ENCODE measurements at places on chromosomes 13 and 19.

GRCh38 chr19:40315812-40316470 is 30.8 kb upstream of the AKT2 start:
- H3K4me3 ChIP-seq: no peak overlapping the region
- peaks cover 23% of the 10 kb centered on the region for H3K36me3 ChIP-seq
- H3K4me1 ChIP-seq: no peaks in the 10 kb centered on the region
- no peak for DNase-seq

- no peaks in the 10 kb centered on the region for H3K36me3 ChIP-seq
- H3K4me3 ChIP-seq: no peak overlapping the region
- no peak overlapping the region for H3K27ac ChIP-seq
- H3K27me3 ChIP-seq: no peaks in the 10 kb centered on the region
Measured at GRCh38 chr19:22607653-22608430, 26.3 kb upstream of the ZNF492 start.

DNA sequence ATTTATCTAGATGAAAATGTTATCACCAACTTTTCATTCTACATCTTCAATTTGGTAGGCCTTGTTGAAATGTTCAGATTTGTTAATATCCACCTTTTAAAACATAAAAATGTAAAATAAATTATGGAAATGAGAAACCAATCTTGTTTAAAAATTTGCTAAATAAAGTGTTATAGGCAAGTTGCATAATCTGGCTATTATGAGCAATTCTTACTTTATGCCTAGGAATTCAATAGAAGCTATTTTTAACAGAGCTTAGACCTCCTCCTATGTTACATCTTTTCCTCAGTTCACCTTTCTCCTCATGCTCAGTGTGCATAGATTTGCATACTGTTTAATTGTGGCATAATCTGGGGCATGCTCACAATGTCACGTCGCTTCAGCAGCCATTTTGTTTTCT is 87.9 kb upstream of the POSTN start:
- H3K36me3 ChIP-seq: no peaks in the 10 kb centered on the region
- no peaks in the 10 kb centered on the region for H3K27me3 ChIP-seq
- DNase-seq: no peak
- no peak overlapping the region for H3K4me3 ChIP-seq

DNA sequence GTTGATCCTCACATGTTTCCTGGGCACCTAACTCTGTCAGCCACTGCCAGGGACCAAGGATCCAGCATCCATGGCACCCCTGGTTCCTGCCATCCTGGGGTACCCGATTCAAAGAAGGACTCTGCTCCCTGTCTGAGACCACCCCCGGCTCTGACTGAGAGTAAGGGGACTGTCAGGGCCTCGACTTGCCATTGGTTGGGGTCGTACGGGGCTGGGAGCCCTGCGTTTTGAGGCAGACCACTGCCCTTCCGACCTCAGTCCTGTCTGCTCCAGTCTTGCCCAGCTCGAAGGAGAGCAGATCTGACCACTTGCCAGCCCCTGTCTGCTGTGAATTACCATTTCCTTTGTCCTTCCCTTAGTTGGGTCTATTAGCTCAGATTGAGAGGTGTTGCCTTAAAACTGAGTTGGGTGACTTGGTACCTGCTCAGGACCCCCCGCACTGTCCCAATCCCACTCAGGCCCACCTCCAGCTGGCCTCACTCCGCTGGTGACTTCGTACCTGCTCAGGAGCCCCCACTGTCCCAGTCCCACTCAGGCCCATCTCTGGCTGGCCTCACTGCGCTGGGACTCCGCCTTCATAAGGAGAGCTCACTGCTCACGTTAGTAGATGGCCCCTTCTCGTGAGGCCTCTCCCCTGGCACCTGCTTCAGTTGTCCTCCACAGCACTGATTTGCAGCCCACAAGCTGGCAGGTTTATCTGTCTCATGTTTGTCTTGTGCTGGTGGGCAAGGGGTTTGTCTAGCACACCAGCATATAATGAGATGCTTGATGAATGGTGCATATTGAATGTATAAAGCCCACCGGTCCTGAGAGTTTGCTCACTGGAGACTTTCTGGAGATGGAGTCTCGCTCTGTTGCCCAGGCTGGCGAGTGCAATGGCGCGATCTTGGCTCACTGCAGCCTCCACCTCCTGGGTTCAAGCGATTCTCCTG is 3.9 kb downstream of the RPL28 start:
- H3K27ac ChIP-seq: no peak overlapping the region
- no peak for DNase-seq
- peaks cover 12% of the 10 kb centered on the region for H3K36me3 ChIP-seq
- no peak overlapping the region for H3K4me3 ChIP-seq

DNA sequence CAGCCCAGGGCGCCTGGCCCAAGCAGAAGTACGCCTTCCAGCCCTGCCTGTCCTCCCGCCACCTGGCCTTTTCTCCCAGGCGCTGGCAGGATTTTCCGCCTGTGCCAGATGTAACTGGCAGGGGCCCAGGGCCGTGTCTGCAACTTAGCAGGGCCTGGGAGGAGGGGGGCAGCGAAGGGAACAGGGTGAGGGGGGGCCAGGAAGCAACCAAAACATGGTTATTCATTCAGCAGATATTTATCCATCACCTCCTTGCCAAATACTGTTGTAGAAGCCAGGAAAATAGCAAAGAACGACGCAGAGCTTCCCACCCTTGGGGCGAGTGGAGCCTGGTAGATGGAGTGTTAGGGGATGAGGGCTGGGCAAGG is 5.6 kb downstream of the TLE6 start:
- H3K36me3 ChIP-seq: no peaks in the 10 kb centered on the region
- peak; percentile 79 for DNase-seq
- H3K27me3 ChIP-seq: no peaks in the 10 kb centered on the region
- no peak overlapping the region for H3K4me3 ChIP-seq
- H3K4me1 ChIP-seq: peaks cover 46% of the 10 kb centered on the region
- H3K27ac ChIP-seq: peak overlapping the region; percentile 89

- no peak overlapping the region for H3K27ac ChIP-seq
- no peak for DNase-seq
- H3K27me3 ChIP-seq: no peaks in the 10 kb centered on the region
- no peaks in the 10 kb centered on the region for H3K36me3 ChIP-seq
- no peaks in the 10 kb centered on the region for H3K4me1 ChIP-seq
Measured at GRCh38 chr13:45711951-45712350, 9.8 kb downstream of the CBY2 start.

DNA sequence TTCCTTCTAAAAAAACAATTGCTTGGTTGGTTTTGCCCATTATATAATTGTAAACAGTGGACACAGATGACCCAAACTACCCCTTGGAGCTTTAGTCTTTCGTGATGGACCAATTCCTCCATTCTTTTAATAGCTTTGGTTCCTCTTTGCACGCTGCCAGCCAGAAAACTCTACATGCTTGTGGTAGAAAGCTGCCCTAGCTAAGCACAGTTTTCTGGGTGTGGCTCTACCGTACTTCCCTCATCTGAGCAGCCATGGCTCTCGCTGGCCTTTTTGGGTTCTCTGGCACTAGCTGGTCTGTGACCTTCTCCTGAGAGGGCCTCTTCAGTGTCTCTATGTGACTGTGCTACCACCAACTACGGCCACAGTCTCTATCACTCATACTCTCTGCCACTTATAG is 29.9 kb upstream of the CEBPA start:
- peak overlapping the region; percentile 51 for H3K27ac ChIP-seq
- H3K4me1 ChIP-seq: no peaks in the 10 kb centered on the region
- H3K4me3 ChIP-seq: no peak overlapping the region
- no peak for DNase-seq

DNA sequence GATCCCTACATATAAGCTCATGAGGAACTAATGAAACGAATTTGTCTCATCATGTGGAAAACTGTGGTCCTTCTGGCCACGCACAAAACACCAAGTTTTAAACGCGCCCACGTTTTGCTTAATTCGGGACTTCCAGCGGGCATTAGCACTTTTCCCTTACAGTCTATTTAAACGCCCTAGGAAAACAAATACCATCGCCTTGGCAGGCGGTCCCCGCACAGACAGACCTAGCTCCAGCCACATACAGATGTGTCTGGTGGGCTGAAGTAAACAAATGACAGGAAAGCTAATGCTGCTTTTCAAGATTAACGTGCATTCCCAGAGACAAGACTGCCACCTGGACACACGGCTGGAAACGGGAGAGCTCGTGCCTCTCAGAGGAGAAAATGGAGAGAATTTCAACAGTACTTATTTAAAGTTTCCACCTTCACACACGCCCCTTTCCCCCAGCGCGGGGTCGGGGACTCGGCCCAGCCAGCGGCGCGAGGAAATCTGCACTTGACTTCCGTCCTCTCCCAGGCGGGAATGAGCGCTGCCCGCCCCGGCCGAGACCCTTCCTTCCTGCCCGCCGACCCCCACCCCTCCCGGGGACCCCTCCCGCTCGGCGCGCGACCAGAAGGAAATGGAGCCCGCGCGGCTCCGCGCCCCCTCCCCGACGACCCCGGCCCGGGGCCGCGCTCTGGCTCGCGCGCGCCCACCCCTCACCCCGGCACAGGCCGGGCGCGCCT is 931 bp downstream of the USP12 start:
- peak; percentile 92 for DNase-seq
- peak overlapping the region; percentile 99 for H3K27ac ChIP-seq
- H3K4me3 ChIP-seq: peak overlapping the region; percentile 22
- no peaks in the 10 kb centered on the region for H3K36me3 ChIP-seq

GRCh38 chr19:51123802-51124201 is 904 bp upstream of the SIGLEC9 start:
- H3K4me1 ChIP-seq: peaks cover 20% of the 10 kb centered on the region
- peak overlapping the region; percentile 91 for H3K27ac ChIP-seq
- H3K4me3 ChIP-seq: no peak overlapping the region
- no peak for DNase-seq
- H3K27me3 ChIP-seq: no peaks in the 10 kb centered on the region

DNA sequence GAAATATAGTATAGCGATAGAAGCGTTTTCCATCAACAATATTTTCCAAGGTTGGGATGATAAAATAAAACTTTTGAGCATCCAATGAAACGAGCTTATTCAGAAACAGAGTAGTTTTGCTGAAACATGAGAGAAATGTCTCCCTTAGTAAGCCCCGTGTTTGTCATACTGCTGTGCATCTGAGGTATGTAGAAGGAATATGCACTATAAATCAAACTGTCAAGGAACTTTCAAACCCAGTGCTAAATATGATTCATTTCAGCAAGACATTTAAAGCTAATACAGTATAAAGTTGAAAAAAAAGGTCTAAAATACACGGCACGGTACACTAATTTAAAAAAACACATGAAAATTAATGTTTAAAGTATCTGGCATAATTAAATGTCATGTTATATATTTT is 546.2 kb downstream of the SLITRK5 start:
- no peak overlapping the region for H3K4me3 ChIP-seq
- no peak for DNase-seq
- H3K4me1 ChIP-seq: no peaks in the 10 kb centered on the region
- no peaks in the 10 kb centered on the region for H3K27me3 ChIP-seq
- no peak overlapping the region for H3K27ac ChIP-seq
